ENCODE measurements at places on chromosomes 6 and 20. TPM values are rescaled to one million over a fixed set of nuclear protein-coding genes. Genes with fewer than 3 reads are reported as not detected.
A peak's percentile ranks its signal among the peaks of the same experiment; 100 is the strongest.

DNA sequence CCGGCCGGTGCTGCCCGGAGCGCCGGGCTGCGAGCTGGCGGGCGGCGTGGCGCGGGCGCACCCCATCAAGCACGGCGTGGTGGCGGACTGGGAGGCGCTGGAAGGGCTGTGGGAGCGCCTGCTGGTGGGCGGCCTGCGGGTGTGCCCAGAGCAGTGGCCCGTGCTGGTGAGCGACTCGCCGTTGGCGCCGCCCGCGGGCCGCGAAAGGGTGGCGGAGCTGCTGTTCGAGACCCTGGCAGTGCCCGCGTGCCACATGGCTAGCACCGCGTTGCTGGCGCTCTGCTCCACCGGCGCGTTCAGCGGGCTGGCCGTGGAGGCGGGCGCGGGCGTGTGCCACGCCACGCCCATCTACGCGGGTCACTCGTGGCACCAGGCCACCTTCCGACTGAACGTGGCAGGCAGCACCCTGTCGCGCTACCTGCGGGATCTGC is 517 bp downstream of the ACTL10 start:
- DNase-seq = peak; percentile 51
- H3K4me1 ChIP-seq = peaks cover 57% of the 10 kb centered on the region
- peak overlapping the region; percentile 71 for H3K27ac ChIP-seq

- peaks cover 15% of the 10 kb centered on the region for H3K36me3 ChIP-seq
- no peaks in the 10 kb centered on the region for H3K27me3 ChIP-seq
- DNase-seq = no peak
- no peak overlapping the region for H3K4me3 ChIP-seq
Observed at GRCh38 chr6:157117431-157118095, 205.8 kb downstream of the TMEM242 start.

GRCh38 chr6:166075925-166076324 is 91.7 kb downstream of the TBXT start:
- no peak overlapping the region for H3K27ac ChIP-seq
- H3K36me3 ChIP-seq = no peaks in the 10 kb centered on the region
- no peak for DNase-seq
- H3K27me3 ChIP-seq = no peaks in the 10 kb centered on the region
- H3K4me1 ChIP-seq = no peaks in the 10 kb centered on the region

GRCh38 chr20:20594171-20594530 is 118.3 kb downstream of the RALGAPA2 start:
- H3K4me1 ChIP-seq = no peaks in the 10 kb centered on the region
- no peak overlapping the region for H3K27ac ChIP-seq
- no peak for DNase-seq
- no peaks in the 10 kb centered on the region for H3K27me3 ChIP-seq

The EYS gene
- total RNA-seq = not detected
